ENCODE measurements at places on chromosomes 6 and 20. TPM values are rescaled to one million over a fixed set of nuclear protein-coding genes. Genes with fewer than 3 reads are reported as not detected.

DNA sequence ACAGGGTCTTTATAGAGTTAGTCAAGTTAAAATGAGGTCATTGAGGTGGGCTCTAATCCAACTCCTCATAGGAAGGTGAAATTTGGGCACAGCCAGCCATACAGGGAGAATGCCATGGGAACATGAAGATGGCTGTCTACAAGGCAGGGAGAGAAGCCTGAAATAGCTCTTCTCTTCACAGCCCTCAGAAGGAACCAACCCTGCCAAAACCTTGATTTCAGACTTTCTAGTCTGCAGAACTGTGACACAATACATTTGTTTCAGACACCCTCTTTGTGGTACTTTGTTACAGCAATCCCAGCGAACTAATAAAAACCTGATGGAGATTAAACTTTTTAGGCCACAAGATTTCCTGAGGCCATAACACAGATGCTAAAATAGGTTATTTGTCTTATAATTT, 43.1 kb upstream of the HECA start:
- H3K27me3 ChIP-seq: no peaks in the 10 kb centered on the region
- H3K4me1 ChIP-seq: no peaks in the 10 kb centered on the region
- H3K4me3 ChIP-seq: no peak overlapping the region
- no peak overlapping the region for H3K27ac ChIP-seq
- no peak for DNase-seq

DNA sequence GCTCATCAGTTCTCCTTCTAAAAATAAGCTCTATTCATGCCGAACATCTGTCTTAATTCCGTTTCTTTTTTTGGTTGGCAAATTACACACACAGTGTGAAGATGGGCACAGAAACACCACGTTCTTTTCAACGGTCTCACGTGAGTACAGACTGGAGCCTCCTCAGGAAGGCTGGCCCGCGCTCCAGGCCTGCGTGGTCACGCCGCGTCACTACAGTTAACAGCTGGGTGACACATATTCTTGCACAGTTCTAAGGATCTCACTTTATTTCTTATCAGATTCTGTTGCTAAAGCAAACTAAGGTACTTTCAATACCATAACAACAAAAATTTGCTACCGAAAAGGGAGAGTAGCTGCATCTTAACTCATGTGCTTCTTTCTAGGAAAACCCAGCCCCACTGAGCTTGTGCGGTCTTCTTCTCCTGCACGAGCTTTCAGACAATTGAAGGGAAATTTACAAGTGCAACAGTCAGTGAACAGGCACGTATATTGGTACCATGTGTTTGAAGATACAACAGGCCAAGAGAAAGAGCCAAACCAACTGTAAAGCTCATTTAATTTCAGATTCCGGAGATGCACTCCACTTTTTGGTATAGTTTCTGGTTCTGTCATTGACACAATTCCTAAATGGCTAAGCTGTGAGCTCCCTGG, 55.6 kb upstream of the MPC1 start:
- peaks cover 24% of the 10 kb centered on the region for H3K36me3 ChIP-seq
- H3K27ac ChIP-seq: no peak overlapping the region
- no peak overlapping the region for H3K4me3 ChIP-seq
- H3K27me3 ChIP-seq: no peaks in the 10 kb centered on the region
- no peak for DNase-seq
- no peaks in the 10 kb centered on the region for H3K4me1 ChIP-seq

DNA sequence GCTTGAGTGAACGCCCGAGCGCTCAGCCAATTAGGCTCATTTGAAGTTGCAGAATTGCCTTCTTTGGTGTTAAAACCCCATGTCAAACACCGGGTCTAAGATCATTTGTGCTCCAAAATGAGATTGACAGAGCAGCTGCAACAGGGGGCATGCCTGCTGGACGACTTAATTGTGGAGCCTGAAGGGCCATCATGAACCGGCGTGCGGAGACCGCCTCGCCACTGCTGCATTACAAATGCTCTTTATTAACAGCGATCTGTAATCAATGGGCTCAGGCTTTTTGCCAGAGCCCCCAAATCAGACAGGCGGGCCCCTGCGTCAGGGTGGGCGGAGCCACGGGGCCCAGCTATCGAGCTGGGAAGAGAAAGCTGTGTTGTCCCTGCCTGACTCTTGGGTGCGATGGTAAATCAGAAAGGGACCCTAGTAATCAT, 183.2 kb downstream of the SIM1 start:
- H3K4me3 ChIP-seq: peak overlapping the region; percentile 25
- DNase-seq: no peak
- H3K4me1 ChIP-seq: no peaks in the 10 kb centered on the region
- no peaks in the 10 kb centered on the region for H3K36me3 ChIP-seq

- peak within 1 kb of the TSS; percentile 98 for H3K27ac ChIP-seq
- H3K36me3 ChIP-seq: no peaks in the 10 kb centered on the region
- no peak for DNase-seq
- H3K4me1 ChIP-seq: peaks cover 76% of the 10 kb centered on the region
These were observed at the start of gene LAMA5 for GRCh38 chr20:62367136-62367632. TSS of gene LAMA5 (minus strand) at chr20:62367312. CDS start at chr20:62367245, 67 bp downstream.

DNA sequence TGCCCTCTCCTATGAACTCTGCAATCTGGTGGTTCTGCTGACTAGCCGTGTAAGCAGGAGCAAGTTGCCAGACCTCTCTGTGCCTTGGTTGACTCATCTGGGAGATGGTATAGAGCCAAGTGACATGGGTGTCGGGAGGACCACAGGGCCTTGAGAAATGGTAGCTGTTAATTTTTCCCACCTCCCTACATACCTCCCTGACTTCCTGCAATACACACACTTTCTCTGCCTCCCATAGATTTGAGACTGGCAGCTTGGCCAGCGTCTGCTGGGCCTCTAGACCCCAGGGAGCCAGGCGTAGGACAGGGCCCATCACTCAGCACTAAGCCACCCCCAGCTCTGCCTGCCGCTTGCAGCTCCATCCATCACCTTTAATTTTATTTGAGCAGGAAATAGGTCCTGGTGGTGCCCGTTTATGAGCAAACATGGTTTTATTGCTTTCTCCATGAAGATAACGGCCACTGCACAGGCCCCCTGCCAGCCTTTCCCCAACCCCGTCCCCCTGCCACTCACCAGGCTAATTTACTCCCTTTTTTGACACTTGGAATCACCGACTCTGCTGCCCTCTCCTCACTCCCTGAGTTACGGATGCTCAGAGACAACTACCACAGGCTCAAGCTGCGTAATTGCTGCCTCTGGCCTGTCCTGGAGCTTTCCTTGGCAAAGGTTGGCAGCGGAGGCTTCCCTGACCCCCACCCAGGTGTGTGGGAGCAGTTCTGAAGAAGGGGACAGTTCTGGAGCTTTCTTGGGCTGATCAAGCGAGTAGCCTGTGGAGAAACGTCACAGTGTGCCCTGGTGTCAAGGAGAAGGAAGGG, 11.1 kb downstream of the GLP1R start:
- H3K36me3 ChIP-seq: no peaks in the 10 kb centered on the region
- no peak overlapping the region for H3K4me3 ChIP-seq
- H3K27me3 ChIP-seq: no peaks in the 10 kb centered on the region
- no peak overlapping the region for H3K27ac ChIP-seq
- no peak for DNase-seq
- H3K4me1 ChIP-seq: no peaks in the 10 kb centered on the region

- peak overlapping the region; percentile 68 for H3K27ac ChIP-seq
- no peak overlapping the region for H3K4me3 ChIP-seq
- H3K27me3 ChIP-seq: no peaks in the 10 kb centered on the region
- DNase-seq: no peak
These were observed 69.8 kb downstream of the TMEM170B start for GRCh38 chr6:11607383-11607782.

DNA sequence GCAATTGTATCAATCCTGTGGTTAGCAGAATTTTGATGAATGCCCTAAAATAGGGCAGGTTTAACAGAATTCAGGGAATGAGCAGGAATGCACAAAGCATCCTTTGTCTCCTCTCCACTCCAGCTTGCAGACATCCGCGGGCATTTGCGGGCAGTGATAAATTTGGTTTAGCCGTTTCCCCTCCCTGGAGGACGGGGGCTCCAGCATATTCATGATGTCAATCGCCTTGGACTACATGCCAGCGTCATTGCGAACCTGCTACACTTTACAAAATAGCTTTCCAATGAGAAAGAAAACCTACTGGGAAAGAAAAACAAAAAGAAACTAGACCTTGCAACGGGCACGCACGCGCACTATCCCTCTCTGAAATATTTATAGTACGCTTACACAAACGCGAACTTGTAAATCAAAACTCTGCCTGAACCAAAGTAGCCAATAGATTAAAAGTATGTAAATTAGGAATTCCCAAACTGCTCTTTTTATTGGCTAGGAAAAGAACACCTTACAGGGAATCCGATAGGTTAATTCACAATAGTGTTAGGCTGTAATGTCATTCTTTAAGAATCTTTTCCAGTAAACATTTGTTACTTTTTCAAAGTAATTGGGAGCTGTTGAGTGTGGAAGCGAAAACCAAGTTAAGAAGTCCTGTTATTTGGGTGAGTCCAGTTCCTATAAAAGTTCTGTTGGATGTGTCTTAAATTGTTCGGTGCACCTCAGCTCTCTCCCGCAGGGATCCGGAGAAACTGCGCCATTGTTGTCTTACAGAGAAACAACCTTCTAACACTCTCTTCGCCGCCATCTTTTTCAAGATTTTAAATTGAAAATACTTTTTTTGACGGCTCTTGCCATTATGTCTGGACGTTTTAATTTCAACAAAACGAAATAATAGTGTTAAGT, 136.7 kb downstream of the HFE start:
- no peaks in the 10 kb centered on the region for H3K4me1 ChIP-seq
- H3K36me3 ChIP-seq: no peaks in the 10 kb centered on the region
- no peaks in the 10 kb centered on the region for H3K27me3 ChIP-seq
- peak; percentile 87 for DNase-seq
- H3K27ac ChIP-seq: peak overlapping the region; percentile 82
- H3K4me3 ChIP-seq: peak overlapping the region; percentile 64

GRCh38 chr6:128443553-128443952, 76.8 kb downstream of the PTPRK start:
- DNase-seq: no peak
- H3K36me3 ChIP-seq: no peaks in the 10 kb centered on the region
- H3K27me3 ChIP-seq: no peaks in the 10 kb centered on the region
- H3K4me1 ChIP-seq: no peaks in the 10 kb centered on the region
- no peak overlapping the region for H3K4me3 ChIP-seq

- peaks cover 72% of the 10 kb centered on the region for H3K4me1 ChIP-seq
- H3K4me3 ChIP-seq: no peak overlapping the region
- H3K27me3 ChIP-seq: no peaks in the 10 kb centered on the region
- DNase-seq: no peak
- peak overlapping the region; percentile 97 for H3K27ac ChIP-seq
These were observed 3.7 kb upstream of the PMEPA1 start for GRCh38 chr20:57713505-57713903.

- no peak overlapping the region for H3K4me3 ChIP-seq
- H3K27ac ChIP-seq: no peak overlapping the region
- no peaks in the 10 kb centered on the region for H3K27me3 ChIP-seq
- DNase-seq: no peak
- H3K4me1 ChIP-seq: no peaks in the 10 kb centered on the region
These were observed 177.8 kb downstream of the PLCB4 start for GRCh38 chr20:9246731-9247130.

GRCh38 chr6:97591955-97592354, 308.9 kb upstream of the MMS22L start:
- no peak overlapping the region for H3K27ac ChIP-seq
- H3K4me3 ChIP-seq: no peak overlapping the region
- no peaks in the 10 kb centered on the region for H3K4me1 ChIP-seq
- DNase-seq: no peak

- no peaks in the 10 kb centered on the region for H3K4me1 ChIP-seq
- peak overlapping the region; percentile 63 for H3K27ac ChIP-seq
- H3K4me3 ChIP-seq: peak overlapping the region; percentile 82
- peaks cover 21% of the 10 kb centered on the region for H3K36me3 ChIP-seq
- no peak for DNase-seq
These were observed 999 bp downstream of the THBS2 start for GRCh38 chr6:169252505-169253189.

- H3K4me1 ChIP-seq: no peaks in the 10 kb centered on the region
- H3K36me3 ChIP-seq: no peaks in the 10 kb centered on the region
- DNase-seq: no peak
- no peak overlapping the region for H3K4me3 ChIP-seq
- no peaks in the 10 kb centered on the region for H3K27me3 ChIP-seq
These were observed 51.6 kb downstream of the RFX6 start for GRCh38 chr6:116928677-116929076.

DNA sequence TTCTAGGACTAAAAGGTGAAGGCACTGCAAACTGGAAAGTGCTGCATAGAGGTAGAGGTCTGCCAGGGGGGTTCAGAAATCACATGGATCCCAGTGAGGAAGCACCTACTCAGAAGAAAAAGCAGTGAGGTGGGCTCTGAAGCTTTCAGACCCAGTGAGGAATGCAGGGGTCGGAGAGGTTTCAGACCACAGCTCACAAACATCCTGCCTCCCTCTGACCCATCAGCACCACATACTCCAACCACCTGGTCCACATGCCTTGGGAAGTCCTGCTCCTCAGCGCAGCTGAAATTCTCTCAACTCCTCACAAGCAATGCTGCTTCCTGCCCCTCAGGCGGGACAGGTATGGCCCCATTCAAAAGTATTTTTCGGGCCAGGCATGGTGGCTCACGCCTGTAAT, 20.2 kb downstream of the MRPL14 start:
- H3K4me3 ChIP-seq: no peak overlapping the region
- H3K27me3 ChIP-seq: no peaks in the 10 kb centered on the region
- H3K27ac ChIP-seq: no peak overlapping the region
- no peaks in the 10 kb centered on the region for H3K4me1 ChIP-seq
- no peak for DNase-seq

- no peak overlapping the region for H3K27ac ChIP-seq
- no peak for DNase-seq
- H3K36me3 ChIP-seq: no peaks in the 10 kb centered on the region
- H3K4me1 ChIP-seq: peaks cover 22% of the 10 kb centered on the region
These were observed 185.8 kb upstream of the CCN2 start for GRCh38 chr6:132136981-132137380.

- H3K4me1 ChIP-seq: no peaks in the 10 kb centered on the region
- H3K36me3 ChIP-seq: no peaks in the 10 kb centered on the region
- H3K27me3 ChIP-seq: no peaks in the 10 kb centered on the region
- DNase-seq: no peak
These were observed 455.1 kb downstream of the CDC5L start for GRCh38 chr6:44842616-44843015.

DNA sequence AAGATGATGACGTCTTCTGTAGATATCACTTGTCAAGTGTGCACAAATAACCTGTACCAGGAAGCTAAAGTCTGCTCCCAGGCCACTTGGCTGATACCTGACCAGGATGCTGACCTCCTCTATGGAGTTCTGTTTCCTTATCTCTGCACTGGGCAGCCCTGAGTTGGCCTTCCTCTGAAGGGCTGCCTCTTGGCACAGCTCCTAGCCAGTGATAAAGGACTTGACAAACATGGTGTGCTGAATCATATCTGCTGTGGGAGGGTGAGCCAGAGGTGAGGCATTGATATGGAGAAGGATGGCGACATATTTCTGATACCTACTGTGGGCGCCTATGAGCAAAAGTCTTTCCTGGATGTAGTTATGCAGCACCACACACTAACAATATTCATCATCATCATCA, 32.8 kb upstream of the FOXA2 start:
- H3K4me3 ChIP-seq: no peak overlapping the region
- no peaks in the 10 kb centered on the region for H3K4me1 ChIP-seq
- H3K36me3 ChIP-seq: no peaks in the 10 kb centered on the region
- DNase-seq: no peak
- no peak overlapping the region for H3K27ac ChIP-seq
- no peaks in the 10 kb centered on the region for H3K27me3 ChIP-seq

GRCh38 chr20:45409521-45410272, 1.6 kb downstream of the DBNDD2 start:
- no peak for DNase-seq
- H3K27me3 ChIP-seq: no peaks in the 10 kb centered on the region
- H3K4me3 ChIP-seq: no peak overlapping the region
- peaks cover 38% of the 10 kb centered on the region for H3K36me3 ChIP-seq
- H3K4me1 ChIP-seq: peaks cover 20% of the 10 kb centered on the region
- H3K27ac ChIP-seq: no peak overlapping the region

BHLHE23 gene
- total RNA-seq: not detected

PAK5 gene
- total RNA-seq: not detected

LPA gene
- not detected for total RNA-seq

Data from ascending aorta (tissue), 2 donors.